Testis (tissue), 5 donors: ENCODE measurements at places on chromosomes 6 and 20.

GRCh38 chr6:19697744-19698290 is 139.4 kb upstream of the ID4 start:
- DNase-seq: no peak

DNA sequence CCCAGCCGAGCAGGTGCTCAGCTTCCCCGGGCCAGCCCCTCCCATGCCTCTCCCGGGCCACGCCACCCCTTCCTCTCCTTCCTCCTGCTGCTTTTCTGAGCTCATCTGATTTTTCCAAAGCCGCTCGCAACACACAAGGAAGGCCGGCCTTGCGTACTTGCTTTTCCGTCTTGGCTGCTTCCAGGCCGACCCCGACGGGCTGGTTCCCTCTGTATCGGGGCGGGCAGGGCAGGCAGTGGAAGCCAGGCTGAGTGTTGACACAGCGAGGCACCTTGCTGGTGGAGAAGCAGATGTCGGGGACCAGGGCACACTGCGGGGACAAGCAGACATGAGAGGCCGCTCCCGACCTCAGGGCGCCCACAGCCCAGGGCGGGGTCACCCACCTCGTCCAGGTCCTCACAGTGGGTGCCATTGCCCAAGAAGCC is 21.1 kb downstream of the THBS2 start:
- DNase-seq: no peak

DNA sequence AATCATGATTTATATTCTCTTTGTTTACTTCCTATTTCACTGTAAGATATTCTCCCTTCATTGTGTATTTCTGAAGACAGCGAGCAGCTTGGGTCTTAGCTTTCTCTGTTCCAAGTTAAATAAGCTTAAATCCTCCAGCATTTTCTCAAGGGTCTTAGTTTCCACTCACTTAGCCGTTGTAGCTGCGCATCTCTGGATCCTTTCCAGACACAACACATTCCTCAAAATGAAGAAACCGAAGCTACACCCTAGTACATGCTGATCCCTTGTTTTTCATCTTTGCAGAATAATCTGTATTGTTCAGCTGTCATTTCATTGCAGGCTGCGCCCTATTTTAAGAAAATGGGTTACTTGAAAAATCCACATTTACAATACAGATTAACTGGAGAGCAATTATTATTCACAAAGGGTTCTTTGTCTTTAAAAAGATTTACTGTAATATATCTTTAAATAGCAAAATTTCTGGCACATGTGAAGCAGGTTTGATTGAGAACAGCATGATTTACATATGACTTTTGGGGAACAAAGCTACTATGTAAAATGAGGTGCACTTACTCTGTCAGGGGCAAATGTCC is 375.8 kb downstream of the QKI start:
- DNase-seq: peak; percentile 54

GRCh38 chr6:20173833-20174792 is 38.2 kb downstream of the MBOAT1 start:
- DNase-seq: no peak

GRCh38 chr6:135411339-135411738 is 86.2 kb downstream of the AHI1 start:
- no peak for DNase-seq

GRCh38 chr6:101110814-101111213 is 229.7 kb upstream of the ASCC3 start:
- no peak for DNase-seq

- DNase-seq: no peak
Observed at GRCh38 chr6:29905286-29905685, 37.0 kb upstream of the HLA-A start.

- no peak for DNase-seq
Observed at GRCh38 chr6:143522039-143522600, 10.6 kb upstream of the FUCA2 start.

GRCh38 chr6:134920422-134920821 is 29.5 kb downstream of the ALDH8A1 start:
- no peak for DNase-seq

- DNase-seq: no peak
Observed at GRCh38 chr20:43825051-43825402, 89.6 kb upstream of the TOX2 start.

GRCh38 chr6:142561511-142562265 is 259.9 kb downstream of the ADGRG6 start:
- no peak for DNase-seq

- DNase-seq: no peak
Observed at GRCh38 chr20:62025394-62025793, 40.3 kb downstream of the TAF4 start.

DNA sequence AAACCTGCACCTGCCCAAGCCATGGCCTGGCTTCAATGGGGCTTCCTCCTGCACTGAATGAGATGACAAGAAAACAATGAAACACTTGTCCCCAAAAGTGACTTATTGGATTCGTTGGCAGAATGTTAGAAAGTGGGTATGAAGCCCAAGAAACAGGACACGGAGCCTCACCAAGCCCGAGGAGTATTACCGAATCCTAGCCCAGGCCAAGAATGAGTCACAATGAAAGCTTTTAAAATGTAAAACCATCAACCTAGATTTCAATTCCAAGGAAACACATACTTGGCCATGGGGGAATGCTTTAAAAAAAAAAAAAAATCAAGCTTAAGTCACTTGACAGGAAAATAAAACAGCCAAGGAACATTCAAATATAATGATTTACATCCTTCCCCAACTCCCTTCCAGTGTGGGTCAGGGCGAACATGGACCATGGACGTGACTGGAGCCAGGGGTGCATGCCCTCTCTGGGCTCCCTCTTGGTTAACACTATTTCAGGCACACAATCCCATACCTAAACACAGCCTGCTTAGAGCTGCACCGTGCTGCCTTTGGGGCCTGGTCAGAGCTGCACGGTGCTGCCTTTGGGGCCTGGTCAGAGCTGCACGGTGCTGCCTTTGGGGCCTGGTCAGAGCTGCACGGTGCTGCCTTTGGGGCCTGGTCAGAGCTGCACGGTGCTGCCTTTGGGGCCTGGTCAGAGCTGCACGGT is 3.1 kb upstream of the STX16 start:
- peak; percentile 10 for DNase-seq

GRCh38 chr6:109628158-109629000 is 62.6 kb downstream of the AK9 start:
- no peak for DNase-seq

DNA sequence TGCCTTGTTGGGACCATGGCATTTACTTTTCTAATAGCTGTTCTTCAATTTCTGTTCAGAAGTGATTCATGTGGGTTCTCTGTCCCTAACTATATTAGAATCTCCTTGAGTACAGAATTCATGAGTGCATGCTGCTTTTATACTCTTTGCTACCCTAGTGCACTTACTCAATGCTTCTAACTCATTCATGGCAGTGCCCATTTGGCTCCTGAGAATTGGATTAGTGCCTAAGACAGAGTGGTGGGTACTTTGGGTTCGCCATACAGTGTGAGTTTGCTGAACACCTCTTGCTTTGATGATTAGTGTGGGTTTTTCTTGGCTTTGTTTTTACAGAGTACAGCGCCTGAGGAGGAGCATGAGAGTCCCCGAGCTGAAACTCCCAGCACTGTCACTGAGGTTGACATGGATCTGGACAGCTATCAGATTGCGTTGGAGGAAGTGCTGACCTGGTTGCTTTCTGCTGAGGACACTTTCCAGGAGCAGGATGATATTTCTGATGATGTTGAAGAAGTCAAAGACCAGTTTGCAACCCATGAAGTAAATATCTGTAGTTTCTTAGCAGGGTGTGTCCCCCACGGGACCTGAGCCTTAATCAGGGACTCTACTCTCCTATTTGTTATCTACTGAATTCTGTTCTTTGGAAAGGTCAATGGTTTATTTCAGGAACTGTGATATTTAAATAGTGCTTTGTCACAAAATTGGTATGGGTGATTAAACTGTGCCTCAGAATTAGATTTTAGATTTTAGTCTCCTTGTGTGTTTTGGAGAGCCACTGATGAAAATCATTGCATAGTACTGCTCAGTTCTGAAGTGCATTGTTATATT is 150.7 kb downstream of the UTRN start:
- DNase-seq: no peak

- DNase-seq: no peak
Observed at GRCh38 chr6:13671548-13672127, 40.0 kb downstream of the RANBP9 start.

GRCh38 chr6:134632024-134632423 is 314.1 kb upstream of the SGK1 start:
- DNase-seq: no peak

- DNase-seq: no peak
Observed at GRCh38 chr20:62641321-62642050, 817 bp upstream of the SLCO4A1 start.

DNA sequence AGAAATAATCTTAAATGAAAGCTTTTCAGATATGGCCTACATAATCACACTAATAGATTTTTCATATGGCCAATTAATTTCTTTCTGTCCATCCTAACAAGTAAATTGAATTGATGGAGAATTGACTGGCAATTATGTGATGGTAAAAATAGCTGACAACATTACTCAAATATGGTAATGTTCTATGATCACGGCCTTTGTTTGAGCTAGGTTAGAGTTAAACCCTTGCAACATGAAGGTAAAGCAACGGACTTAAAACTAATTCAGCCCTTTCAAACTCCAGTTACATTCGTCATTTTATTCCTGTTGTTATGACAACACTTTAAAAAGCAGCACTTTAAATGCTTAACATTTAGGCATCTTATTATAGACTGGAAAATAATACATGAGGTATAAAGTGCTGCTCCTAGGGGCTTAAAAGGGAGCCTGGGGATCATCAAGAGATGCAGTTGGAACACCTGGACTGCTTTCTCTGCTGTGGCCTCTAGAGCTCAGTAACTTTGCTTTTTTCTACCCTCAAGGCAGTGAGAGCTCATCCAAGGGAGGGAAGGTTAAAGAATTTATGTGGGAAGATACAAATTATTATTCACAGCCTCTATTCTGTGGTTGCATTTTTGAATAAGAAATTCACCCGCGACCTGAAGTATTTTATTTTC is 46.9 kb downstream of the RIPOR2 start:
- no peak for DNase-seq

DNA sequence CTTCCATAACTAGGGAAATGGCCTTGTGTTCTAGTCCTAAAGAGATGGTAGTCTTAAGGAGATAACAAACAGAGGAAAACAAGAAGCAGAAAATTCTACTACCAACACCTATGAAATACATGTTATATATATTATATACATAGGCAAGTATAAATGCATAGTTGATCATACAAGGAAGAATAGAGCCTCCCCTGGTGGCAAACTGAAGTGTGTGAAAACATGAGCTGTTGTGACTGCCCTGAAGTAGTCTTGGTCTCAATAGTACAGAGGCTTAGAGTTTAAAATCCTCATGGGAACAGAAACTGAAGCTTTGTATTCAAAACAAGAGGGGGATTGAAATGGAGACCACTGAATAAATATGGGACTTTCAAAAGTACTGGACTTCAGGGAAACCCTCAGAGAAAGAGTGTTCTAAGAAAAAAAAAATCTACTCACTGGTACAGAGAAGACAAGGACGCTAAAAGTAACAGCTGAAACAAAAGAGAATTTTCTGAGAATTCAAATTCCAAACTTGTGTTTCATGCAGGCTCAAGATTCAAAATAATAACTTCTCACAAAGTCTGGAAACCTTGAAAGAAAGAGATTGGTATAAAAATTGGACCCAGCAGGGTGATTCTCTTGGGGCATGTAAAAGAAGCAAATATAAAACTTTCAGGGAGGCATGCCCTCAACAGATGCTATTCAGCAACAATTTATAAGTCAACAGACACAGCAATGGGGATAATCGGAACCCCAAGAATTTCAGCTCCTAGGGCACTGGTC is 59.7 kb upstream of the SAMD3 start:
- peak; percentile 21 for DNase-seq

- DNase-seq: no peak
Observed at GRCh38 chr6:142666599-142667185, 278.3 kb downstream of the HIVEP2 start.

GRCh38 chr6:111706841-111707391 is 101.2 kb upstream of the TRAF3IP2 start:
- no peak for DNase-seq
